Liver (tissue), 10 donors: ENCODE measurements at places on chromosomes 1 and 21. TPM values are rescaled to one million over a fixed set of nuclear protein-coding genes. Genes with fewer than 3 reads are reported as not detected.
A peak's percentile ranks its signal among the peaks of the same experiment; 100 is the strongest.

DNA sequence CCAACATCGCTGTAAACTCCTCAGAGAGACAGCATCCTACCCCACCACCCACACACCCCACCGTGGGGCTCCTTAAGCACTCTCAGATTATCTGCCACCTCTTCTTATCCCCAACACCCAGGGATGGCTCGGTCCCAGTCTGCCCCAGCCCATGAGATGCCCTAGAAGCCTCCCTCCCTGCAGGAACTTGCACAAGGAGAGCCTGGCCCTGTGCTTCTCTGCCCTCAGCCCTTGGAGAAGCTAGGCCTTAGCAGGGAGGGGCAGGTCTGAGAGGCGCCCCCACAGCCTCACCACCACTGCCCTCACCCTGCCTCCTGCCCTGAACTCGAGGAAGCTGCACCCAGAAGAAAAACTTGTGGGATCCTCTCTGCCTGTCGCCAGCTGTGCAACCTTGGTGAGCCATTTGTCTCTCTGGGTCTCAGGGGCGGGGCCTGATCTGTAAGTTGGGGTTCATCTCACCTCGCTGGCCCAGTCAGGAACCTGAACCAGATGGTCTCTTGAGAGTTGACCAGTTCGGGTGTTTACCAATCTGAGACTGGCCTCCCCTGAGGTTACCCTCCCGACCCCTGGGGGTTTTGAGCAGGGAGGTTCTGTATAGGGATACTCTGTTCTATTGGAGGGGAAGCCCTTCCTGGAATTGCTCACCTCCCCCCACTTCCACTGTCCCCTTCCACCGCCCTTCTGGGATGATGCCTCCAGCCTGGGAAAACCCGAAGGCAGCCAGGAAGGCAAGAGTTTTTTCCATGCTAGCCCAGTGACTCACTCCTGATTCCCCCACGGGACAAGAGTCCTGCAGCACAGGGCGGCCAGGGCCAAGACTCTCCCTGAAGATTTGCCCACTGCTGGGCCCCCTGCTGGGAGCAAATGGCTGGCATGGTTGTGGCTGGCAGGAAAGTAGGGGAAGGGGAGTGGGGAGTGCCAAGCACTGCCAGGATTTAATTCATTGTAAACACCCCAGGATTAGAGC is at the start of gene S100A3:
Gene S100A3 (minus strand): TSS at position 537 of the 967 bp plus-strand sequence. CDS start 773 bp downstream, outside the sequence.
- DNase-seq = no peak

DNA sequence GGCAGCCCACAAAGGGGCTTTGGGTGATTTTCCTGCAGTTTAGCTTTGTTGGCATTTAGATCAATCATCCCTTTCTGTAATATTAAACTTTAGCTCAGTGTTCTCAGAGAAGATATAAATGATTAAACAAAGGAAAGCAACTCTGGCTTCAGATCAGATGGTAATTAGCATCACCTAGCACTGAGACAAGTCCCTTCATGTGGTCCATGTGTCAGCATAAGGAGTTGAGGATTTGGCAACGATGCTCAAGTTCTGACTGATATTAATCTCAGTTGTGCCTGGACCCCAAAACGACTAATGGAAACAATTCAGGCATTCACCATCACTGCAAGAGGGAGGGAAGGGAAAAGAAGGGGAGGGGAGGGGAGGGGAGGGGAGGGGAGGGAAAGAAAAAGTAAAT is 60.4 kb downstream of the SEC16B start:
- DNase-seq = no peak

- DNase-seq = no peak
These were observed 6.9 kb upstream of the KRTAP20-2 start for GRCh38 chr21:30628109-30628508.

GRCh38 chr1:206608108-206608698 is 4.1 kb downstream of the EIF2D start:
- DNase-seq = peak; percentile 55

Gene C1QB
- total RNA-seq = 174 TPM

Gene UQCRH
- total RNA-seq = 220 TPM

Gene LCE3D
- total RNA-seq = not detected

Gene SNAP47
- 16.8 TPM for total RNA-seq

Gene ZNF669
- total RNA-seq = 2.3 TPM

Gene LYPD8
- not detected for total RNA-seq
